WERI-Rb-1 (cell line): ENCODE measurements at places on chromosomes 2 and 18.
A peak's percentile ranks its signal among the peaks of the same experiment; 100 is the strongest.

- DNase-seq: no peak
Observed at GRCh38 chr2:20745924-20746555, 76.9 kb downstream of the LDAH start.

DNA sequence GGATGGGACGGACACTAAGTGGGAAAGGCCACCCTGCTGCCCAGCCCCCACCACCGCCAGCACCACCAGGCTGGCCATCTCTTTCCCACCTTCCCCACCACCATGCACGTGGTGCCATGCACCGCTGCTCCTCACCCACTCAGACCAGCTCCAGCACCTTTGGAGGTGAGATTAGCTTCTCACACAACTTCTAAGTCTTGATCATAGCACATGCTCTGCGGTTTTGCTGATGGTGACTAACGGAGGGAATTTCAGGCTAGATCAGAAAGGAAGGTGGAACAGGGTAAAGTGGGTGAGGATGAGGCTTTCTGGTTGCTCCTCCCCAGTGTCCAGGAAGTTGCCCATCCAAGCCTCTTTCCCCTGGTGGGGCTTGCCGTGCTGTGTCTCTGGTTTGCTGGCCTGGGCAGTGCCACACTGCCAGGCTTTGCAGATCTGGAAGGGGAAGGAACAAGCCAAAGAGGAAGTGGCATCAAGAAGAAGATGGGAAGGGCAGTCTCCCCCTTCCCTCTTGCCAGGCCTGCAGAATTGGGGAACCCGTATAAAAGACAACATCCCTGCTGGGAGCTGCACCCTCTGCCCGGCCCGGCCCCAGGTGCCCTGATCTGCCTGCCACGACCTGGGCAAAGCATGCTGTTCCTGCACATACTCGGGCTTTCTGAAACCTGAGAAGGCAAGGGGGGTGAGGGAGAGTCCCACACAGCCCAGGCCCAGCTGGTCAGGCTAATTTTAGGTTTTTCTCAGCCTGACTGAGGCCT is 44.3 kb upstream of the CAB39 start:
- peak; percentile 74 for DNase-seq

GRCh38 chr18:37578886-37579513 is 13.4 kb upstream of the CELF4 start:
- DNase-seq: peak; percentile 32

GRCh38 chr18:44453505-44453904 is 227.2 kb upstream of the SETBP1 start:
- no peak for DNase-seq

DNA sequence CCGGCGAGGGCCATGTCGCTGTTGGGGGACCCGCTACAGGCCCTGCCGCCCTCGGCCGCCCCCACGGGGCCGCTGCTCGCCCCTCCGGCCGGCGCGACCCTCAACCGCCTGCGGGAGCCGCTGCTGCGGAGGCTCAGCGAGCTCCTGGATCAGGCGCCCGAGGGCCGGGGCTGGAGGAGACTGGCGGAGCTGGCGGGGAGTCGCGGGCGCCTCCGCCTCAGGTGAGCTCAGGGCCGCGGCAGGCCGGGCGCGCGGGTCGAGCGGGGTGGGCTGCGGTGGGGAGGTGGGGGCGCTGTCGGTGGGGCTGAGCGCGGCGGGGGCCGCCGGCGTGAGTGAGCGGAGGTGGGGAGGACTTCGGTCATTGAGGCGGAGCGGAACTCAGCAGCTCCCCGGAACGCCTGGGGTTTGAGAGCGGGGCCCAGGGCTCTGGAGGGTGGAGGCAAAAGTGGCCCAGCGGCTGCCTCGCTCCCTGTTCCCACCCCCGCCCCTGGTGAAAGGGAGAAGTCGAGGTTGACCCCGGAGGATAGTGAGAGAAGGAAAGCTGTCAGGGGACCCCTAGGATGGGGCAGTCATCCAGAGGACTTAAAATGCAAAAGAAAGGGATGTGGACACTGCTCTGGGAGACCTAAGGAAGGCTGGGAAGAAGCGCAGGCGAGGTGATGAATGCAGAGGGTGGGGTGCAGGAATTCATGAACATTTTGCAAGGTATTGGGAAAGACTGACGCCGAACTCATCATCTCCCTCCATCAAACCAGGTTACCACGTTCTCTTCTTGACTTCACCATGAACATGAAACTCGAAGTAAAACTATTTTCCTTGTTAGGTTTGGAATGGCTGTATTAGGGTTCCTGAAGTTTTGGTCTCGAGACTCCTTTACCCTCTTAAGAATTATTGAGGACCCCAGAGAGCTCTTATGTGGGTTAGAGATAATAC is 633 bp downstream of the MALT1 start:
- DNase-seq: peak; percentile 70

GRCh38 chr2:134190807-134191203 is 63.1 kb upstream of the MGAT5 start:
- DNase-seq: no peak

- peak; percentile 36 for DNase-seq
Observed at GRCh38 chr2:58959996-58960395, 718.9 kb upstream of the FANCL start.

- no peak for DNase-seq
Observed at GRCh38 chr2:168780669-168781071, 21.8 kb upstream of the NOSTRIN start.

GRCh38 chr18:6878556-6879297 is 149.2 kb downstream of the ARHGAP28 start:
- DNase-seq: no peak

DNA sequence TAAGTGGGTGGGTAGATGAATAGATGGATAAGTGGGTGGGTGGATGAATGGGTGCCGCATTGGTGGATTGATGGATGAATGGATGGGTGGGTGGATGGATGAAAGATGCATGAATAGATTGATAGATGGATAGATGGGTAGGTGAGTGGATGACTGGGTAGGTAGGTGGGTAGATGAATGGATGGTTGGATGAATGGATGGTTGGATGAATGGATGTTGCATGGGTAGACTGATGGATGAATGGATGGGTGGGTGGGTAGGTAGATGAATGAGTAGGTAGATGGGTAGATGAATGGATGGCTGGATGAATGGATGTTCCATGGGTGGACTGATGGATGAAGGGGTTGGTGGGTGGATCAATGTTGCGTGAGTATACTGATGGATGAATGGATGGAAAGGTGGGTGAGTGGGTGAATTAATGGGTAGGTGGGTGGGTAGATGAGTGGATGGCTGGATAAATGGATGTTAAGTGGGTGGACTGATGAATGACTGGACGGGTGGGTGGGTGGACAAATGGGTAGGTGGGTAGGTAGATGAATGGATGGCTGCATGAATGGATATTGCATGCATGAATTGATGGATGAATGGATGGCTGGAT is 30.5 kb downstream of the ANKMY1 start:
- DNase-seq: no peak

GRCh38 chr2:111688482-111688881 is 195.5 kb downstream of the ANAPC1 start:
- no peak for DNase-seq

- no peak for DNase-seq
Observed at GRCh38 chr2:207444756-207445155, 85.0 kb upstream of the CREB1 start.

DNA sequence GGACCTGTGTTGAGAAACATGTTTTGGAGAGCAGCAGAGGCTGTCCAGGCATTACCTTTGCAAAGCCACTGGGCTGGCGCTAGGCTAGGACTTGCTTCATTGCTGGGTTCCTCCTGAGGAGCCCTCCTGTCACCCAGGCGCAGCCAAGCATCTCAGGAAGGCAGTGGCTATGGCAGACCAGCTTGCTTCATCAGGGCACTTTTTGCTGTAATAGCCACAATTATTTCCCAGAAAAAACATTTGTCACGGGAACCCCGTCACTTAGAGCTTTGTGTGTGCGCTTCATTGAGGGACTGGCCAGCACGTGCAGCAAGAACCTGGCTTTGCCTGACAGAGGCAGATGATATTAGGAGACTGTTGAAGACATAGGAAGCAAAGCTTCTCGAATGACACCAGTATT is 36.4 kb downstream of the SLC20A1 start:
- no peak for DNase-seq

DNA sequence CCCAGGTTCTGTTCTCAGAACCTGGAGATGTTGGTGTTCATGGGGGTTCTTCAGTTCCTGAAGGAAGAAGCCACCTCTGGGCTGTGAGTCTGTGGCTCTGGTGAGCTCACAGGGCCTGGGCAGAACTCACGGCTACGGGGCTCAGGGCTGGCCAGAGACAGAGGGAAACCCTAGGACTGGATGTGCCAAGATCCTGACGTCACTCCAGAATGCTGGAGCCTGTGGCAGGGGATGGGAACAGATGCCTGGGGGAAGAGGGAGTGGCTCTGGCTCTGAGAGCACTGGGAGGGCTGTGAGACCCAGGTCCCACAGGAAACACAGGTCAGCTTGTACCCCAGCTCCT is at the start of gene OTOF:
TSS of gene OTOF (minus strand) at position 214 of the 343 bp plus-strand sequence.
- no peak for DNase-seq

DNA sequence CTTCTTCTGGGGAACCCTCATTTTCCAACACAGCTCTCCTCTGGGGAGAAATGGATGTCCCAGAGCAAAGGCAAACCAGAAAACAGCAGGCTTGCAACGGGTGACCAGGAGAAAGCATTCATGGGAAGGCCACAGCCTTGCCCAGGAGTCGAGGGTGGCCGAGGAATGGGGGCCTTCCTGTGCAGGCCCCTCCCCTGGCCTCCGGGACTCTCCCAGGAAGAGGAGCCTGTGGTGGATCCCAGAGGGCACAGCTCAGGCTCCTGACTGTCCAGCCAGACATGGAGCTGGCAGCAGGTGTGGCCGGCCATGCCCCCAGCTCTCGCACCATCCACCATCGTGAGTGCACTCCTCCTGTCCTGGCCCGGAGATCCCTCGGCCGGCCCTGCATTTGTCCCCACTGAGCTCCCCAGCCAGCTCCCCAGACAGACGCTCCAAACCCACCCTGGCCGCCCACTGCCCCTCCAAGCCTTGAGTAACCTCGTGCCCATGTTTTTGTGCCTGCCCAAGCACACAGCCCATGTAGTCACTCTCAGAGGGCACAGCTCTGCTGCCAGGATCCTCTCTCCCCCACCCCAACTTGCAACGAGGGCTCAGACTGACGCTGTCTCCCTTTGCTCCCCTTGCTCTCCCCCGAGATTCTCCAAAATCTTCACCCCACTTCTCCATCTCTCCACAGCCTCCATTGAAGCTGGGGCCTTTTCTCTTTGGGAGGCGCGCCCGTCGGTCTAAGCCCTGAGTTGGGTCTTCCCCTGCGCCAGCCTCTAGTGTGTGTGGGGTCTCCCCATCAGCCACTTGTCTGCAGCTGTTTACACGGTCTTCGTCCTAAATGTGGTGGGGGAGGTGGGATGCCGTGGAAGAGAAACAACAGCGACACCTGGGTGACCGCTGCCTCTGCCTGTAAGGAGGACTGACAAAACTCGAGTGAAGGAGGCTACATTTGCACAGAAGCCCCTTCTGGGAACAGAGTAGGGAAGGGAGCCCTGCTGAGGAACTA is 9.8 kb downstream of the PRLH start:
- no peak for DNase-seq

DNA sequence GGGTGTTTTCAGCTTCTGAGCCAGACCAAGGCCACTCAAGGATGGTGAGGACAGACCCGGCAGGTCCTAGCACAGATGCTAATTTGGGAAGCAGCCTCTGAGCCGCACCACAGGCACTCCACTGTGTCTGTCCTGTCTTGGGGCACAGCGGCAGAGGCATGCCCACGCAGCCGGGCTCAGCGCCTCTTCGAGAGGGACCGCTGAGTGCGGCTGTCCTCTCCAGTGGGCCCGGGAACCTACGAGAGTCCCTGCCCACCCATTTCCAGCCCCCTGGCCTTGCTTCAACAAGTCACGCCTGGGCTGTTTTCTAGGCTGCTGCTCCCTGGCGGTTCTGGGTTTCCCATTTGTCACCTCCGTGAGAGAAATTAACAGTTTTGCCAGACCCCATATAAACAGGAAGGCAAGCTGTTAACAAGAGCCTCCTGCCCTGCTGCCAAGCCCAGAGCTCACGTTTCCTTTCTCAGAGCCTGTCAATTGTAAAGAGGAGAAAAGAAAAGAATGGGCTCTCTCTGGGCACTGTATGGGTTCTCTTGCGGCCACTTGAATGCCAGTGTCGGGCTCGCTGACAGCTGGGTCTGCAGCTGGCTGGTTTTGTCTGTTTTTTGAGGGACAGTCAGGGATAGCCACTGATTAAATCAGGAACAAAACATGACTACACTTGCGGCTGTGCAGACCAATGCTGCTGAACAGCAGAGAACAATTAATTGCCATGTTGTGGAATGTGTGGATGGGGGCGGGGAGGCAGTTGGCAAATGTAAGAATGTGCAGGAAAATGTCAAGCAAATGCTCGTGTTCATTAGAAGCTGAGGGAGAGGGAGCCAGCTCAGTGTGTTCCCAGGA is 30.6 kb downstream of the TMEM17 start:
- no peak for DNase-seq

GRCh38 chr2:171173087-171173486 is 12.4 kb upstream of the TLK1 start:
- no peak for DNase-seq

GRCh38 chr18:25896178-25896780 is 194.1 kb downstream of the SS18 start:
- peak; percentile 45 for DNase-seq

GRCh38 chr18:26083099-26083498 is 7.3 kb downstream of the SS18 start:
- DNase-seq: no peak

- DNase-seq: no peak
Observed at GRCh38 chr2:66469214-66469902, 34.4 kb downstream of the MEIS1 start.

DNA sequence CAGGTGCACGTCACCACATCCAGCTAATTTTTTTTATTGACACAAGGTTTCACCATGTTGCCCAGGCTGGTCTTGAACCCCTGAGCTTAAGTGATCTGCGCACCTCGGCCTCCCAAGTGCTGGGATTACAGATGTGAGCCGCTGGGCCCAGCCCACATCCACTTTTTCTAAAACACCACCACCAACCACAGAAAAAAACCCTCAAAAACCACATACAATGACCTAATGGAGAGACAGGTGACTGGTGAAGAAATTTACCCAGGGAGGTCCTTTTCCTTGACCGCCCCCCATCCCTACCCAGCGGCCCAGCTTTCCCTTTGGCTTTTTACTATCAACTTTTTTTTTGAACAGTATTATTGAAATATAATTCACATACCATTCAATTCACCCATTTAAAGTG is 47.9 kb downstream of the CACNB4 start:
- no peak for DNase-seq

DNA sequence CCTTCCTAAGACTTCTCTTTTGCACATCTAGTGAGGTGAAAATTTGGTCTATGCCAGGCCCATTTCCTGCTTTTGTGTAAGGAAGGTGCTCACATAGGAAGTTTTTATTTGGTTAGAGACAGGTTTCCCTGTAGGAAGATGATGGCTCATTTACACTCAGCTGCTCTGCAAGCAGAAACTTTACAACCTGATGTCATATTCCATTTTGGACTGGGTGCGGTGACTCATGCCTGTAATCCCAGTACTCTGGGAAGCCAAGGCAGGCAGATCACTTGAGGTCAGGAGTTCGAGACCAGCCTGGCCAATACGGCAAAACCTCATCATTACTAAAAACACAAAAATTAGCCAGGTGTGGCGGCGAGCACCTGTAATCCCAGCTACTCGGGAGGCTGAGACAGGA is 35.8 kb downstream of the CASP10 start:
- DNase-seq: no peak
